ELR (cell line): ENCODE measurements at places on chromosomes 1 and 21.

- no peak for DNase-seq
Measured at GRCh38 chr1:154495496-154496273, 6.3 kb upstream of the TDRD10 start.

DNA sequence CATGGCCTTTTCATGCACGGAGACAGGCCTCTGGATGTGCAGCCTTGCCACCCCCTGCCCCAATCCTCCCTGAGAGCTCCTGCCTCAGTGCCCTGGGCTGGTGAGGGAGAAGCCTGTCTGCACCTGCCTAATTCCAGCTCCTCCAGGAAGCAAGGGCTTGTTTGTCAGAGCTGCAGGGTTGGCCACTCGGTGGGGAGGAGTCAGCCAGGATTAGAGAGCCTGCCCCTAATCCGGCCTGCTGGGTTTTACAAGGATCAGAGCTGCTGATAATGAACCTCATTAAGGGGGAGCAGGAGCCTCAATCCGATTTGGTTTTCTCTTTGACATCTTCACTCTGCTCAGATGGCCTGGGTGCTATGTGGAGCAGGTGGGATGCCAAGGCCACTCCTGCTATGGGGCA lies 31.9 kb upstream of the LHX4 start:
- no peak for DNase-seq

GRCh38 chr1:113846391-113847035 lies 25.0 kb downstream of the PTPN22 start:
- no peak for DNase-seq

DNA sequence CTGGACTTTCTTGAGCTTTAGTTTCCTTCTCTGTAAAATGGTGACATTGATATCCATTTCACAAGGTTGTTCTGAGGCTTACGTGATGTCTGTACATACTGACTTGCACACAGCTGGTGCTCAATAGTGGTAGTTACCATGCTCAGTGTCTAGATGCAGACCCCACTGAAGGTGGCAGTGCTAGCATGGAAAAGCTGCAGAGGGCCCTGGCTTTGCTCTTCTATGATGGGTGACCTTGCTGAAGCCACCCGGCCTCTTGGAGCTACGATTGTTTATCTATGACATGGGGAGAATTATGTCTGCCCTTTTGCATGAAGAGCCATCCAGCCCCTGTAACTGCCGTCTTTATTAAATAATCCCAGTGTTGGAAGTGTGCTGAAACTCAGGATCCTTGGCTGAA lies 131.8 kb downstream of the PLXNA2 start:
- DNase-seq = no peak

GRCh38 chr1:150562446-150563339 lies 13.5 kb downstream of the ADAMTSL4 start:
- peak; percentile 38 for DNase-seq

DNA sequence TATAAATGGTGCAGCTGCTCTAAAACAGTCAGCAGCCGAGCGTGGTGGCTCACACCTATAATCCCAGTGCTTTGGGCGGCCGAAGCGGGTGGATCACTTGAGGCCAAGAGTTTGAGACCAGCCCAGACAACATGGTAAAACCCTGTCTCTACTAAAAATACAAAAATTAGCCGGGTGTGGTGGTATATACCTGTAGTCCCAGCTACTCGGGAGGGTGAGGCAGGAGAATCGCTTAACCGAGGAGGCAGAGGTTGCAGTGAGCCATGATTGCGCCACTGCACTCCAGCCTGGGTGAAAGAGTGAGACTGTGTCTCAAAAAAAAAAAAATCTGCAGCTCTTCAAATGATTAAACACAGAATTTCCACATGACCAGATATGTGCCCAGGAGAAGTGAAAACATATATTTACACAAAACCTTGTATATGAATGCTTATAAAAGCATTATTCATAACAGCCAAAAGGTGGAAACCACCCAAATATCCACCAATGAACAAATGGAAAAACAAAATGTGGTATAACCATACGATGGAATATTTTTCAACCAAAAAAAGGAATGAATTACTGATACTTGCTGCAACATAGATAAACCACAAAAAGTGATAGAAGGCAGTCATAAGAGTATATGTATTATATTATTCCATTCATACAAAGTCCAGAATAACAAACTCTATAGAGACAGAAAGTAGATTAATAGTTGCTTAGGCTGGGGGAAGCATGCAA lies 14.1 kb downstream of the EPS15 start:
- no peak for DNase-seq

GRCh38 chr1:161073474-161074121 lies 3.9 kb upstream of the ARHGAP30 start:
- DNase-seq = no peak

- DNase-seq = no peak
Measured at GRCh38 chr1:9108056-9108665, 20.7 kb downstream of the GPR157 start.

GRCh38 chr1:245707941-245708340 lies 553.2 kb downstream of the KIF26B start:
- DNase-seq = no peak

DNA sequence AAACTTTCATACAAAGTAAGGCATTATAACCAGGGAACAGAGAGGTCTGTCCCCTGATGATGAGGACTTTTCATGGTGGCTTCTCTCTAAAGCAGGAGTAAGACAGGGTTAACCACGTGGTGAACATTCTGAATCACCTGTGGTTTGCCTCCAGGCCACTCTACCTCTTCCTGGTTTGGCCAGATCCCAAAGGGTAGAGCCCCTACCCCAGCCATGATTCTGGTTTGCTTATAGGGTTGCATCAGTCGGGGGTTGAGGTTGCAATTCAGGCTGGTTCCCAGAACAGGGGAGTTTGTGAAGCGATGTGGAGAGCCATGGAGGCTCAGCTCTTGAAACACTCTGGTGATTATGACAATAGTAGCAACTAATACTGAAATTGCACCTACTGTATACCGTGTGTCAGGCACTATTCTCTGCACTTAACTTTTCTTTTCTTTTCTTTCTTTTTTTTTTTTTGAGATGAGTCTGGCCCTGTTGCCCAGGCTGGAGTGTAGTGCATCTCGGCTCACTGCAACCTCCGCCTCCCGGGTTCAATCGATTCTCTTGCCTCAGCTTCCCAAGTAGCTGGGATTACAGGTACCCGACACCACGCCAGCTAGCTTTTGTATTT lies 8.3 kb downstream of the CNR2 start:
- no peak for DNase-seq

- no peak for DNase-seq
Measured at GRCh38 chr1:11174261-11174942, 14.8 kb upstream of the ANGPTL7 start.

GRCh38 chr1:78370779-78371482 lies 119.8 kb upstream of the PTGFR start:
- peak; percentile 80 for DNase-seq

GRCh38 chr1:94056171-94056570 lies 64.8 kb downstream of the ABCA4 start:
- no peak for DNase-seq

GRCh38 chr1:32246888-32247273 lies at the start of gene FAM167B:
Gene FAM167B (plus strand): TSS chr1:32247222. CDS start chr1:32247422, 200 bp downstream.
- DNase-seq = peak; percentile 63

- DNase-seq = no peak
Measured at GRCh38 chr1:34425785-34426184, 249.1 kb downstream of the C1orf94 start.

DNA sequence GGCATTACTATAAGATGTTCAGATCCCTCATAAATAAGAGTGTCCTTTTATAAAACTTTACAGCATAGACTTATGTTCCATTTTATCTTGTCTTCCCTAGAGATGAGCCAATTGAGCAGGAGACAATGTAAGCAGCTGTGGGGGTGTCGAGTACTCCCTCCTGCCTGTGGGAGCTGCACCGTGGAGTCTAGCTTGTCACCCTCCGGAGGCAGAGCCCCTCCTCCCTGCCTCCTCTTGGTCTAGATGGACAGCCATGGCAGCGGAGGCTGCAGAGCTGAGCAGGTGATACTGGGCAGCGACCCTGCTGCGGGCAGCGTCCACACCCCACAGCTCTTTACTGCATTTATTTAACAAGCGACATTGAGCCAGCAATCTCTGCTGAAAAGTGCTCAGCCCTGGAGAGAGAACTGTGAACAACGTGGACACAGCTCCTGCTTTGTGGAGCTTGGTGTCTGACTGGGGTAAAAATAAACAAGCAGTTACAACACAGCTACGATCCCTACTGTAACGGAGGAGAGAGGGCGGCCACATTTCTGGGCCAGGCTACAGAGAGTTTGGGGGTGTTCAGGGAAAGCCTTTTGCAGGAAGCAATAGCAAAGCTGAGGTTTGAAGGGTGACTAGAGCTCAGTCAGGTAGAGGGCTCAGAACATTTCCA lies 12.8 kb upstream of the KIF21B start:
- DNase-seq = no peak

GRCh38 chr1:22830757-22831340 lies 120.2 kb downstream of the EPHB2 start:
- DNase-seq = no peak

DNA sequence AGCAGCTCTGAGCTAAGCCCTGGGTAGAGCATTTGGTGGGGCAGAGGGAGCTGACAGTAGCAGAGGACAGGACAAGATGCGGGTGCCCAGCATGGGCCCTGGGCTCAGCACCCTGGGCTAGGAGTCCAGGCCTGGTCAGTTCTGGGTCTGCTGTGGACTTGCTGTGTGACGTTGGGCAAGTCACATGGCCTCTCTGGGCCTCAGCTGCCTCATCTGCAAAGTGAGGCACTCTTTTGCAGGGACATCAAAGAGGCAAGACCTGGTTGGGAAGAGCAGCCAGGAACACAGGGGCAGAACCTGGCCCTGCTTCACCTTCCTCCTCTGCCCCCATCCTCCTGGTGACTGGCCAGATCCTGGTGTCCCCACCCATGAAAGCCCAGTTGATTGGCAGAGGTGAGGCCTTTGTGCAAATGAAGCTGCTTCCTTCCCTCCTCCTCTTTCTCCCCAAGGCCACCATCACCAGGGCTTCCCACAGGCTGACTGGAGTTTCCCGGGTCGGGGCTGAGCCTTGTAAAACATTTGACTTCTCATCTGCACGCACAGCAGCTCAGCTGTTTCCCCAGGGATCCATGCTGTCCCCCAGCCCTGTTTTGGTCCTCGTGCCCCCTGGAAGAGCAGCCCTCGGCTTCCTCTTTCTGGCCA lies 350.5 kb downstream of the MATN1 start:
- no peak for DNase-seq

DNA sequence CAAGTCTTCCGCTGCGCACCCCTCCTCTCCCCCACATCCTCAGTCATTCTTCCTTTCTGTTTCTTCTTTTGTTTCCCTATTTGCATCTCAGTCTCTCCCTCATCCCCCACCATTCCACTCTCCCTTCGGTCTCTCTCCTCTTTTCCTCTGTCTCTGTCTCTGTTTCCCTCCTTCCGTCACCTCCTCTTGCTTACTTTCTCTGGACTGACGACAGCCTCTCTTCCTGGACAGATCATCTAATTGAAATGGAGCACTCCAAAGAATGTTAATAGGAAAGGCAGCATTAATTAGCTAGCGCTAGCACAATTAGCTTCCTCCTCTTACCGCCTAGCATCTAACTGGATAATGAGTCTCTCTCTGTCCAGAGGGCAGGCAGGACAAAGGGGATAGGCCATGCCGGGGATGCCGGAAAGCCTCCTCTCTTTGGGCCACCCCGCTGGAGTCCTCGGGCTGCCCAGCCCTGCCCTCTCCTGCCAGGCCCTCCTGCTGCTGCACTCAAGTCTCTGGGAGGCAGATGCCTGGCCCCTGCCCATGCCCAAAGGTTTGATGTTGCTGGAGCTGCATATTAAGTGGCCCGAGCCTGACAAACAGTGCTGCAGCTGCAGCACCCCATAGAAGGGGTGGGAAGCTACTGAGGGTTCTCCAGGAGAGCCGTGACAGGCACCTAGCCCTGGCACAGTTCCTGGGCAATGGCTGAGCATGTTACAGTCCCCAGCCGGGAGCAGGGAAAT lies 20.8 kb downstream of the DISP3 start:
- DNase-seq = no peak

DNA sequence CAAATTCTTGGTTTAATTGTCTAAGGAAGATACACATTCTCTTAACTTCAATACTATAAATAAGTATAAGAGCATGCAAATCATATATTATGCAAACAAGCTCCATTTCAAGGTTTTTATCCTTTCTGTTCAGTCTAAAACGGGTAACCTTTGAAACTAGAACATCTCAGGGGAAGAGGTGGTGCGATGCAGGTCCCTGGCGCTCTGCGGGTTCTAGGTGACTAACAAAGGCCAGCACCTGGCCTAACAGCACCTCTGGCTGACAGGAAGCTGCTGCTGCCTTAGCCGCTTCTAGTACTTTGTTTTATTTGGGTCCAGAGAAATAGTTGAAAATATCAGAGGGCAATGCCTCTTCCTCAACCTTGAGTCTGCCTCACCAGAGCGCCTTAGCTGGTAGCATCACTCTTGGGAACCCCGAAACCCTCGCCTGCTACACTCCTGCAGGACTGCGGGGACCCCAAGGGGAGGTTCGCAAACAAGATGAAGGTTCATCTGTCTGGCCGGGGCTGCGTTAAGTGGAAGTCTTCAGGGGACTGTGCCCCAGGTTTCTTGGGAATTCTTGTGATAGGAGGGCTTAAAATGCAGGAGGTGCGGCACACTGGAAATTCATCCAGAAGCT lies 45.5 kb downstream of the PRDM15 start:
- no peak for DNase-seq

DNA sequence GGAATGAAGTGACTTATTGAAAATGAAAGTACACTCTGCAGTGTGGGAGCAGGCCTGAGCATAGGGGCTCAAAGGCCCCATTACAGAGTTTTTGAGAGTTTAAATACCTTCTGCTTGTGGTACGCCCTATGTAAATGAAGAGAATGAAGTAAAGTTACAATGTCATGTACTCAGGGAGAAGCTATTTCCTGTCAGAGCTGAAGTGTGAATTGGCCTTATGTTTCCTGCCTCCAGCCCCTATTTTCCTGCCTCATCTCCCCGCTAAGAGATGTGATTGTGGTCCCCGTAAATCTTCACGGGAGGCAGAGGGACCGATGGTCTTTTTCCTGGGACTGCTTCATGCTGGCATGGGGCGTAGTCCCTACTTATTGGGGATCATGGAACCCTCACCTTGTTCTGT lies 2.5 kb upstream of the ZNF683 start:
- DNase-seq = peak; percentile 54

DNA sequence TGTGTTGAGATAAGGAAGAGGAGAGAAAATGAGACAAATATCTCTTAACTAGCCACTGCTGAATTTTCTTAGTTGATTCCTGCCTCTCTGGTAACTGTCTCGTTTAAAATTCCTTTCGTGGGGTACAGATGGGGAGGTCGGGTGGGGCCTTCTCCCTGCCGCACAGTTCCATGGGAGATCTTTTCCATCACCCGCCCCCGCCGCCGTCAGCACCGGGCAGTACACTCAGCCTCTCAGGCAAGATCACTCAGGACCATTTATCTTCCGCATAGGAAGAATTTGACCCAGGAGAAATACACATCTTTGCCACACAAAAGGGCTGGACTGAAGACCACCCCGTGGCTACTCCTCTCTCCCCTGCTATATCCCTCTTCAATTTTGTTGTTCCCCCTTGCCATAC lies 2.3 kb upstream of the VPS26C start:
- no peak for DNase-seq

DNA sequence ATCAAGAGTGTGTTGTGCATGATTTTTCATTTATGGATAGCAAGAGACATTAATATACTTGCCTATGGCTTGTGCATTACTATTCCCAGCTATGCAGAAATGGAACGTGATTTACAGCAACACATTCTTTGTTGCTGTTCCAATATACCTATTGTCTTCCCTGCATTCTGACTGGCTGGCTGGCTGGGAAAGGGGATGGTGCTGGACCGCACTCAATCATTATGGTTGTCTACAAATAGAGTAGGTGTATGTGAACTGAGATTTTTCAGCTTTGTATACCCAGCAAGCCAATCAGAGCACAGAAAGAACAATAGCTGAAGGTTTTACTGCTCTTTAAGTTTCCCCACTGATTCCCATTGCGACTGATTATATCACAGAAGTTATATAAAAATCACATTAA lies 167.5 kb downstream of the ATG4C start:
- DNase-seq = no peak
